Pancreas (tissue), 10 donors: ENCODE measurements at places on chromosomes 3 and 15.

DNA sequence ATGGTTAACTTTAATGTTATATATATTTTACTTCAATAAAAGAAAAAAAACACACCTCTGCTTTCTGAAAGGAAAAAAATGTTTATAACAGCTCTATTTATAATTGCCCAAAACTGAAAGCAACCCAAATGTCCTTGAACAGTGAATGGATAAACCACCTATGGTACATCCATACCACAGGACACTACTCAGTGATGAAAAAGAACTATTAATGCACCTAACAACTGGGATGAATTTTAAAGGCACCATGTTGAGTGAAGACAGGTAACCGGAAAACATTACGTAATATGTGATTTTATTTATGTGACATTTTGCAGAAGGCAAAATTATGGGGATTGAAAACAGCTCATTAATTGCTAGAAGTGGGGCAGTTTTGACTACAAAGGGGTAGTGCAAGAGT, 23.8 kb upstream of the FOXP1 start:
- no peak for DNase-seq

GRCh38 chr15:83193721-83194120, 13.9 kb downstream of the HDGFL3 start:
- DNase-seq, result no peak

DNA sequence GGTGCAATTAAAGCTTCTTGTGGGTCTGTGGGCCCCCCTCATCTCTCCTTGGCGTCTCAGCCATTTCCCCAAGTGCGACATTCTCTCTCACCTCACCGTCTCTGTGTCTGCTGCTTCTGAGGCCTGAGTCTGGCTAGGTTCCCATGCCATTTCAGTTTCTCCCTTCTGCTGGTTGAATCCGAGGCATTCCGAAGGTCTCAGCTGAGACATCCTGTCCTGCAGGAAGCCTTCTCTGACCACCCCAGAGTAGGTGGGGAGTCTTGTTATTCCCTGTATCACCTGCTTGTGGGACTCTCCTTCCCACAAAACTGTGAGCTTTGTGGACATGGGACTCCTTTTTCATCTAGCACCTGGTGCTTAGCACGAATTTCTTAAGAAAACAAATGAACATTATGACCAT, 78.3 kb downstream of the ASB7 start:
- DNase-seq, result no peak

DNA sequence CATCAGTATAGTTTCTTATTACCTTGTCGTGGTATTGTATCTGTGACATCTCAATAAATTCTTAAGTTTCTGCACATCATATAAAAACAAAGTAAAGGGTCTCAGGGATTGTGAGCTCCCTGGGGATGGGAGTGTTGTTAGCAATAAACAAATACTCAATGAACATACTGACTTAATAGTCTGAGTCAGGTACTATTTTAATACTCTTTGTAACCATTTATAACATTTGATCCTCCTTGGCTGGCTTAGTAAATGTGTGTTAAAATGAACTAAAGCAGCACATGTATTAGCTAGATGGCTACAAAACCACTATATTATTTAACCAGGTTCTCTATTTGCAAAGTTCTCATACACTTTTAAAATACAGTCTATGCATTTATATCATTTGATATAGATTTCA, 1.8 kb downstream of the ICE2 start:
- no peak for DNase-seq

- no peak for DNase-seq
Observed at GRCh38 chr3:195268576-195269309, 2.2 kb downstream of the XXYLT1 start.

GRCh38 chr3:152365766-152366593, 97.3 kb downstream of the MBNL1 start:
- DNase-seq, result no peak

DNA sequence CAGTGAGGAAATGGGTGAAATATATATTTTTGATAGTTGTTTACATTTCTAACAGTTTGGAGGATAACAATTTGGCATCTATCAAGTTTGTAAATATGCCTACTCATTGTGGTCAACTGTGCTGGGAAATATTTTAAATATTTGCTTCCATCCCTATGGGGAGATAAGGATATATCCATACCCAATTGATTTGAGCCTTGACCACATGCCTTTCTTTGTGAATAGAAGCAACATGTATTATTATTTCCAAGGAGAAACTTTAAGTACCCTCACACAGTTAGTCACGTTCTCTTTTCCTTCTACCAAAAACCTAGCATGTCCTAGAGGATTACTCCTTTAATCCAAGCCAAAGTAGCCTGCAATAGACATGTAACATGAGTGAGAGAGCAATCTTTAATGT, 245.4 kb upstream of the CBLB start:
- DNase-seq, result no peak

DNA sequence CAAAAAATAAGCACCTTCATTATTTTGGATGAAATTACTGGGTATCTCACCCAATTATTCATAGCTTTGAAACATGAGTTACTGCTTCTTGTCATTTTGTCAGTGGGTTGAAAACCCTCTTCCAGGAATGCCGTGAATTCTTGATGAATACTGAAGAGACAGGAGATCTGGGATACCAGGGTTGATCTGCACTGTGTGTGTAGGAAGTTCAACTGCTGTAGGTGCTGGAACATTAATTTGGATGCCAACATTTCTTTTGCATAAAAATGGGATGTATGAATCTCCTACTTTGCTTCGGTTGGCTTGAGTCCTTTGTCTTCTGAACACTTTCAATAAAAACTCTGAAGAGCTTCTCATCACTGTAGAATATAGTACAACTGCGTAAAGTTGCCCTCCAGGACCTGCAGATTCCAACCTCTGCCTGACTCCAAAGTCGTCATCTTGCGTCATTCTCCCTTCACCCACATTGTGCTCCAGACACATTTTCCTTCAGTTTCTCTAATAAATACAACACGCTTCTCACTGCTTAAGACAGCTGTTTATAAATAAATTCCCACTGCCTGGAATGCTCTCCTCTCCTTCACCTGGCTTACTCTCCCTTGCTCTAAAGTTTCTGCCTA, 312.7 kb upstream of the TGFBR2 start:
- no peak for DNase-seq

- DNase-seq, result no peak
Observed at GRCh38 chr15:101810456-101810855, 1.5 kb upstream of the OR4F15 start.
